HEK293T (cell line): ENCODE measurements at places on chromosomes 16 and 17.

GRCh38 chr16:78057803-78058564, 35.6 kb downstream of the CLEC3A start:
- DNase-seq = no peak

GRCh38 chr17:70976447-70976846, 807.1 kb downstream of the KCNJ2 start:
- no peak for DNase-seq

DNA sequence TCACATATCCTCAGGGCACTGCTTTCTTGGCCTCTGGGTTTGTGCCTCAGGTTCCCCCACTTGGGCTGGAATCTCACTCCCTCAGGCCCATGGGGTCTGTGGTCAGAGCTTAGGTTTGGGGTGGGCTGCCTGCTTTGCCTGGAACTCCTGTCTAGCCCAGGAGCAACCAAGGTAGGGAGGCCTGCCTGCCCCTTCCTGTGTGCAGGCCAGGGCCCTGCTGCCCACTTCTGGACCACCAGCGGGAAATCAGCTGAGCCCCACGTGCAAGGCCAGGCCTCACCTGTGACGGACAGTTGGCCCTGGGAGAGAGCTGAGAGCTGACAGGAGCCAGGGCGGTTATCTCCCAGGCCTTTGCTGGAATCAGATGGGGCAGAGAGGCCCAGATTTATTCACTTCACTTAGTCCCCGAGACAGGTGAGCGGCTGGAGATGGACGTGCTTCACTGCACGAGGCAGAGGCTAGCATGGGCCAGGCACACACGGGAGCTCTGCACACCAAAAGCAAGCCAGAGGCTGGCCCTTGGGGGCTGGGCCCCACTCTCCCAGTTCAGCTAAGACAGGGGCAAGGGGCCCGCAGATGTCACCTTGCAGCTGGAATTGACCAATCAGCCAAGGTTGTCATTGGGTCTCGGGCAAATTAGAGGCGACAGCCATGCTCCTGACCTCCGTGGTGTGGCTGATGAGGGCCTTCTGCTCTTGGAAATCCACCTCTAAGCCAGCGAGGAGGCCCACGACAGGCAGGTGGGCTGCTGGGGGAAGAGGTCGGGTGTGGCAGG, 49.9 kb upstream of the DOC2B start:
- no peak for DNase-seq

GRCh38 chr17:13194887-13195286, 177.1 kb upstream of the ELAC2 start:
- no peak for DNase-seq
